ENCODE measurements at places on chromosomes 1 and 21.

DNA sequence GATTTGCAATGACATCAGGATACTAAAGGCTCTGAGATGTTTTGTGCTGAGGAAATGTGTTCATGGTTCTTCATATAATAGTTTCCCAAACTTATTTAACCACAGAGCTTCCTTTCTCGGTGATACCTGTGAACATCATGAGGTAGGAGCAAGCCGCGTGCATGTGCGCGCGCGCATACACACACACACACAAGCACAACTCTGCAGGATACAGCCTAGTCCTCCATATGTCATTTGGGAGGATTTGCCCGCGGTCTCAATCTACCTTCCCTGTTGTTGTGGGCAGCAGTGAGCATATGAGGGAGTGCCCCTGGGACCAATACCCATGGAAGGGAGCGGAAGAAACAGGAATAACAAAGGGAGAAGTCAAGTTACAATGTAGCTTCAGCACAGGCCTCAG is 12.2 kb upstream of the TTC4 start:
- no peak for DNase-seq

GRCh38 chr1:52631759-52632331 is 1.1 kb upstream of the SHISAL2A start:
- DNase-seq, result no peak

DNA sequence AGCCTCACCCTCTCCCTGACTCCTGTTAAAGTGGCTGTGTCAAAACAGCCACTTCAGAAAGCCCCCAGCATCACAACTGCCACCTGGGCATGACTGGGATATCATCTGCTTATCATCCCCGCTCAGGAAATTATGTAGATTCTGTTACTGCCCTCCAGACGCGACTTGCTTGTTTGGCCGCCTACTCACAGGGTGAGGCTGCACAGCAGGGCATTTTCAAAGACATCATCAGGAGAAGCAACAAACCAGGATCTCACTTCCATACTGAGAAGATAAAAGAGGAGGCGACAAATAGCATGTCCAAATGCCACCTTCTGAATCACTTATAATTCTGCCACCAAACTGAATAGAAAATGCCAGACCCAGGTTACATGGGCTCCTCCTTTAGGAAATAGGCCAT is 94.8 kb downstream of the MIS18A start:
- no peak for DNase-seq

GRCh38 chr1:173506437-173506836 is 29.3 kb downstream of the PRDX6 start:
- peak; percentile 18 for DNase-seq

GRCh38 chr1:147486876-147487656 is 54.2 kb upstream of the BCL9 start:
- DNase-seq, result no peak

- DNase-seq, result peak; percentile 24
These were observed 14.2 kb upstream of the CASQ2 start for GRCh38 chr1:115782571-115783281.

- DNase-seq, result peak; percentile 81
These were observed 4.1 kb downstream of the AXDND1 start for GRCh38 chr1:179369751-179370341.

DNA sequence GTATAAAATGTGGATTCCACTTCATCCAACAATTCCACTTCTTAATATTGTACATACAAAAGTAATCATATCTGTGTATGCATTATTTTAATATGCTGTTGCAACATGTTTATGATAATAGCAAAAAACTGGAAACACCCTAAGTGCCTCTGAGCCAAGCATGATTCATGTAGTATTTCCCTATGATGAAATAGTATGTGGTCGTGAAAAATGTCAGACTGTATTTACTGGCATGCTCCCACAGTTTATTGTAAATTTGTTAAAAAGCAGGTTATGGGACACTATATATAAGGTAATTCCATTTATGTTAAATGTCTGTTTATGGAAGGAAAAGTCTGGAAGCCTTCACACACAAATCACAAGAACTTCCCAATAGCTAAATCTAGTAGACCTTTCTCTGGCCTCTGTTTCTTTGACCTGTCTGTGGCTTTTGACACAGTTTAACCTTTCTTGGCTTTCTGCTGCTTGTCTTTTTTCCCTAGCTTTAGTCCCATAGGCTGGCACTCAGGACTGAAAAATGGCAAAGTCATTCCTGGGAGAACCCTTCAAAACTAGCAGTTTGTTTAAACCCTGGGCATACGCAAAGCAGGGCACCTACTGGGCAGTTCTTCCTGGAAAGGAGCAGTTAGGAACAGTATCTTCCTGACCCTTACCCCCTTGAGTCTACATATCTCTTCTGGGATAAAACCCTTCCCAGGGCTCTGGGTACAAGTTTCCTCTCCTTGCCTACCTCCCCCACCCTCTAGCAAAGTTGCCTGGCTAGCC is 65.4 kb upstream of the ARTN start:
- peak; percentile 23 for DNase-seq

- DNase-seq, result no peak
These were observed 62.7 kb downstream of the FHAD1 start for GRCh38 chr1:15309687-15310086.

- DNase-seq, result no peak
These were observed 56.7 kb downstream of the DPT start for GRCh38 chr1:168672278-168672677.

DNA sequence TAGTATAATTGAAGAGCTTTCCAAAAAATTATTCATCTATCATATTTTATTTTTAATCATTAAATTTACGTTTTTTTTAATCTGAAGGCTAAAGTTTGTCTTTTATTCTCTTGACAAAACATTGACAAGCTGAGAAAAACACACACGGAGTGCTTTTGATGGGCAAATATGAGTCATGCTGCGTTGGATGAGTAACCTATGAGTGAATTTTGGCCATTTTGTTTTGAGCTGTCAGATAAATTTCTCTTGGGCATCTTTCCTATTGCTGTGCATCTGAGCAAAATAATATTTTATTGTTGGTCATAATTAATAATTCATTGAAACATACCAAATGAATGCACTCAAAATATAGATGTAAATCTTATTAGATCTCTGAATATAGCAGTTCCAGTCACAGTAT is 1144.1 kb upstream of the ADGRL2 start:
- DNase-seq, result peak; percentile 60

GRCh38 chr1:1068517-1069055 is 5.5 kb downstream of the RNF223 start:
- DNase-seq, result no peak

DNA sequence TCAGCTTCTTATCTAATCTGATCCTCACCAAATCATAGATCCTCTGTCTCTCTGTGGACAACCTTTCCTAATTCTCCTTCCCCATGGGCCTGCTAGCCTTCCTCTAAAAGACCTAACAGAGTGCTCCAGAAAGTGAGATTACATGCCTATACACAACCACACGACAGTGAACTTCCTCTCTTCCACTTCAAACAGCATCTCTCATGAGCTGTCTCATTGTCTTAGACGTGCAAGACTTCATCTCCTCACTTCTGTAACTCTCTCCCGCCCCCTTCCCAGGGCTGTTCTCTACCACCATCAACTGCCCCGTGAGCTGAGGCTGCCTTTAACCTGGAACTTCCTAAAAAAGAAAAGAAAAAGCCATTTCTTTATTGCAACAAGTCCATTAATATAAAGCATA is 14.1 kb upstream of the A3GALT2 start:
- DNase-seq, result no peak

- DNase-seq, result no peak
These were observed 573.1 kb downstream of the USP25 start for GRCh38 chr21:16302851-16303282.

DNA sequence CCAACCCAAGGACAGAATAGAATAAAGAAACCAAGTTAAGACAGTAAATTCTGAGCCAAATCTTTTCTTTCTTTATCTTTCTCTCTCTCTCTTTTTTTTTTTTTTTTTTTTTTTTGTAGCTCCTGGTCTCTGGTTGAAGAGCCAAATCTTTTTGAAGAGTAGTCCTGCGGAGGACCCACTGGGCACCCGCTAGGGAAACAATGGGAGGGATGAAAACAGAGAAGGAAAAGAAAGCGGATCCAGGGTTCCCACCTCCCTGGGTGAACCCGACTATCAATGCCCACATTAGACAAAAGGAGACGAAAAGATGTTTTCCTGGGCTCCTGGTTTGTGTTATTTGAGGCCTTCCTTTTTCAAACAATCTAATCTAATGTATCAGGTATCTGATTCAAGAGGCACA is 49.8 kb upstream of the FBXO28 start:
- DNase-seq, result no peak

GRCh38 chr1:110928191-110928590 is 35.5 kb downstream of the LRIF1 start:
- no peak for DNase-seq

- DNase-seq, result no peak
These were observed 16.8 kb upstream of the POGZ start for GRCh38 chr1:151476083-151476482.

- no peak for DNase-seq
These were observed 78.8 kb downstream of the SPSB1 start for GRCh38 chr1:9371391-9371935.

- DNase-seq, result no peak
These were observed 2.2 kb downstream of the KRTAP19-1 start for GRCh38 chr21:30478004-30478403.

- DNase-seq, result no peak
These were observed 324.9 kb upstream of the ST6GALNAC5 start for GRCh38 chr1:76542359-76542758.

- peak; percentile 64 for DNase-seq
These were observed 6.7 kb upstream of the RNASEL start for GRCh38 chr1:182595641-182596240.

DNA sequence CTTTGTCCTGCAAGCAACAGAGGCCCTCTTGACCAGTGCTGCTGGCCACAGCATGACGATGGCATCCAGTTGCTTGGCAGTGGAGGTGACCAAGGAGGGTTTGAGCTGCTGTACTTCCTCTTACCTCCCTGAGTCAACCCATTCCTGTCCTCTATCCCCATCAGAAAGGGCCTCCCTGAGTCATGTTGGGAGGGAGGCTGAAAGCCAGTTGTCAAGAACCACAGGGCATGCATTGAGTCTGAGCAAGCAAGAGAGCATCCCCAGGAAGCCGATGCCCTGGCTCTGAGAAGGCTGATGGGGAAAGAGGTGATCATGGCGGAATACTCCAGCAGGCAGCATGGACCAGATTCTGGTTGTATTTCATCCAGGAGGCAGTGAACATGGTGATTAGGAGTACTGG is 69.6 kb downstream of the LACTBL1 start:
- peak; percentile 20 for DNase-seq

DNA sequence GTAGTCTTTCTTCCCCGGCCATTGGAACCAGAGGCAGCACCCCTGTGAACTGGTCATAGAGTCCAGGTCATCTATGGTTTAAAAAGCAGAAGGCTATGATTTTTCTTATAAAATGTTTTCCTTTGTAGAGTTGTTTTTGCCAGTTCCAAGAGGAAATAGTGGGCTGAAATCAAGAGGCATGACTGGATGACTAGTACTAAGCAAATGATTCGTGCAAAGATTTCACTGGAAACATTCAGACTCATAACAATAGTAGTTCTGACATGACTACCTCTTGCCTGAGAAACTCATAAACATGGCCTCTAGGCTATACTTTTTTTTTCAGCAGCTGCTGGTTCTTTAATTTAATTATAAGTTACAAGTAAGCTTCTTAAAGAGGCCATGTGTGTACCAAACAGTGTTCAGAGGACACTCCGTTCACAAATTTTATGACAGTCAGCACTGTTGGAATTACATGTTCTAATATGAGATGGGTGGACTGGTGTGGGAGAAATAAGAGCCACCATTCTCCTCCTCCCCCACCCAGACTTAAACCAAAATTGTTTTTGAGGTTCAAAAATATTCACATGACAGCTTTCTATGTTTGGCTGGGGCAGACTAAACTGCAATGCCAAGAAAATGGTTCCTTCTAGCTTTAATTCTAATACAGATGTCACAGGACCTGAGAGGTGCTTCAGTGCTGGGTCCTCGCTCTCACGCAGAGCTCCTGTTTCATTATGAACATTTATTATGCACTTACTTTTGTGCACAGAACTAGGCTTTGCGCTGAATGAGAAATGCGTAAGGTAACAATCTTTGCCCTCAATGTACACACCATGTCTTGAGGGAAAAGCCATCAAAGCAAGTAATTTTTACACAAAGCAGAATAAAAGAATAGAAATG is 147.5 kb downstream of the ZC3H11B start:
- DNase-seq, result no peak

DNA sequence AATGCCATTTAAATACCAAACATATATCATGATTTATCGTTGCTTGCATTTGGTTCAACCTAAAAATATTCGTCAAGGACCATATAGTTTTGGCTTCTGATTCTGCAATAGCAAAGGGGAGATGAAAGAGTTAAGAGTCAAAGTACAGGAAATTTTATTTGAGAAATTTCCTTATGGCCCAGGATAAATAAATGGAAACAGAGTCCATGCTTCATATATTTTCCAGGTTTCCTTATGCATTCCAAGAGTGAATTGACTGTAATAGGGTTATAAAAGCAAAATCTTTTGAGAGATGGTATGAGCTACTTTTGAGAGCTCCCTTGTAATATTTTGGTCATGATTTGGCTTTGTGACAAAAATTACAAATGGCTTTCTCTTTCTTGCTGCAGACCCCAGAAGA is 140.1 kb downstream of the HMCN1 start:
- DNase-seq, result no peak

- no peak for DNase-seq
These were observed 66.4 kb downstream of the NTPCR start for GRCh38 chr1:233016798-233017197.

DNA sequence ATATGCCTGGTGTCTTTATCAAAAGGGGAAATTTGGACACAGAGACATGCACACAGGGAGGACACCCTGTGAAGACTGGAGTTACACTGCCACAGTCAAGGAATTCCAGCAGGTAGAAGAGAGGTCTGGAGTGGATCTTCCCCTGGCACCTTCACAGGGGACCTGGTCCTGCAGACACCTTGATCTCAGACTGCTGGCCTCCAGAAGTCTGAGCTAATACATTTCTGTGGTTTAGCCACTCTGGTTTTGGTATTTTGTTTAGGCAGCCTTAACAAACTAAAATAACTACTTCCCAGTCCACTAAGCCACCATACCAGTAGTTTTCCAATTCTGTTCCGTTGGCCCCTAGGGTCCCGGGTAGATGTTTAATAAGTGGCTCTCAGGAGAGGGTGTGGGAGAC is 164.7 kb downstream of the SETD4 start:
- no peak for DNase-seq

DNA sequence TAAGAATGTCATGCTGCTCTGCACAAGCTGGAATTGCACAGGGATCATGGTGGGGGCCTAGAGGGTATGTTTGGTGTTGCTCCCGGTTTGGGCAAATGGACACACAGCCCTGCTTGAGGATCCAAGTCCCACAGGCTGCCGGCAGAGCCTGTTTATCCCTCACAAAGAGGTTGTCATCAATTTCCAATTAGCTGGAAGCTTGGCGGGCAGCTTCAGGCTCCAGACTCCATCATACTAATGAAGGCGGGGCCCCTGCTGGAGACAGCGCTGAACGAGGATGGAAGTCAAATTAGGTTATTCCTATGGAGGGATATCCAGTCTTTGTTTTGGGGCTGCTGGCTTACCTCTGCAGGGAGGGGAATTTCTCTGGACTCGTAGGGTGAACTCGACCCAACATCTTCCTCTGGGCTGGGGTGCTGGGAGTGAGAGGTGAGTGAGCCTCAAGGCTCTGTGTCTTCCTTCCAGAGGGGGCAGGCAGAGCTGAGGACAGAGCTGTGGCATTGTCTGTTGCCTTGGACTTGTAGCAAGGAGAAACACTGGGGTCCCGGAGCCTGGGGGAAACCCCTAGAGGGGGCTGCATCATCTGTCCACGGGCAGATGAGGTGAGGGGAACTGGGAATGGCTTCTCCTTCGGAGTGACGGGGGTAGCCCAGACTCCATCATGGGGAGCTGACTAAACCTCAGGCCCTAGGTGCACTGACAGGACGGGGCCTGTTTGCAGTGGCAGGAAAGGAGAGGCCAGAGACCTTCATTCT is 24.9 kb upstream of the PARP1 start:
- no peak for DNase-seq

Measured in RKO (cell line).